Stimulated activated CD4-positive, alpha-beta T cell treated with anti-CD3 and anti-CD28 coated beads, TNF-alpha, amount 100 ng/mL, for 1 hour (primary cell): ENCODE measurements at places on chromosomes 16 and 17.

DNA sequence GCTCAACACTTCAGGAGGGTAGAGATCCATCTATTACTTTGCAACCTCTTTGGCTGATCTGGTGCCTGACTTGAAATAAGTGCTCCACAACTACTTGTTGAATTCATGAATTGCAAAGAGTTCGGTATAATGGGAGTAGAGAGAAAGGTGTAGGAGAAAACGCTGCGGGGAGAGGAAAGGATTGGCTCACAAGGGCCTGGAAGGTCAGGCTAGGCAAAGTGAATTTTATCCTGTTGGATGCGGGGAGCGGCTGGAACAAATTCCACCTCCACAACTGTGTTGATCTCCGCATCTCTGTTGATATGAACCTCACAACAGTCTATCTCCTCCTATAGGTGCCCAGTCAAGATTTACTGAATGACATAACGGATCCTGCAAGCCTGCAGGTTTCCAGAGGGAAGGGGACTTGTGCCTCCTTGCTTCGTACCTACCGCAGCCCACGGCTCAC, 684 bp downstream of the SLX4 start:
- no peak for DNase-seq

DNA sequence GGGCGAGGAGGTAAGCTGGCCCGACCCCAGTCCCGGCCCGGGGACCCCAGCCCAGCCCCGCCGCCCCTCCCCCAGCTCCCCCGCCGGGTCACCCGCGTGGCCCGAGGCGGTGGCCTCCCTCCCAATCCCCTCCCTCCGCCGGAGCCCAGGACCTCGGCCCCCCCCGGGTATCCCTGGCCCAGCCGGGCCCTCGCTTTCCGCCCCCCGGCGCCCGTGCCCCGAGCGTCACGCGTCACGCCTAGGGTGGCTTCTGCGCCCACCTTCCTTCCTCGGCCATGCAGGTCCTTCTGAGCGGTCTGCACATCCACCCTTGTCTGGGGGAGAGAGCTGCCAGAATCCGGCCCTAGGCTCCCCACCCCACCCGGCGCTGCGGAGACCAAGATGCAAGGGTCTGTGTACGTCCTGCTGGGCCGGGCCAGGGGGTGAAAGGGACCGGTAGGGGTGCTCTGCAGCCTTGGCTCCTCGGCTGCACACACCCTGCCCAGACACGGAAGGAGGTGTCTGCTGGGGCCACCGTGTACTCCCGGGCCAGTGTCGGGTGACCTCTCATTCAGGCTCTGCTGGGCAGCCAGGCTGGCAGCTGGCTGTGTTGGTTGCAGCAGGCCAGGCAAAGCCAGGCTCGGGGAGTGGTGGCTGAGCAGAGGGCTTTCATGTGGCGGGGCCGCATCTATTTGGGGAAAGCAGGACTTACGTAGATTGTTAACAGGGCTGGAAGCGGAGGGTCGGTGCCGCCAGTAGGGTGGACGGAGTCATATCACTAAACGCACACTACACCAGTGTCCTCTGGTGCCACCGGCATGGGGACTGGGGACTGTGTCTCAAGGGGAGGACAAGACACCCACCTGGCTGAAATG, 754 bp downstream of the RAB11FIP4 start:
- no peak for DNase-seq

- no peak for DNase-seq
These were observed 32.1 kb downstream of the USP43 start for GRCh38 chr17:9677411-9677810.

DNA sequence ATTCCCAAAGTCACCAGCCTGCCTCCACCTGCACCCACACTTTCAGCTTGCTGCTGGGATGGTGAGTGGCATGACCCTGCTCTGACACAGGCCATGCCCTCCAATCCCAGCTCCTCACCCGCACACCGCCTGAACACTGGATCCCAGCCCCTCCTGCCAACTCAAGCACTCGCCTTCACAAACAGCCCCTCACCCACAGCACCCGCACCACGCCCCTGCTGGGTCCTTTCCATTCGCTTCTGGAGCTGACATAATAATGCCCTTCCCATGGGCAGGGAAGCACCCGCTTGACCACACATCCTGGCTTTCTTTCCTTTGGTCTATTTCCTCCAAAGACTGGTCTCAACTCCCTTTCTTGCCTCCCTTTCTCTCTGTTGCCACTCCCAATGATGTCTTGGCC, 57.6 kb downstream of the RAB11FIP4 start:
- DNase-seq = no peak

DNA sequence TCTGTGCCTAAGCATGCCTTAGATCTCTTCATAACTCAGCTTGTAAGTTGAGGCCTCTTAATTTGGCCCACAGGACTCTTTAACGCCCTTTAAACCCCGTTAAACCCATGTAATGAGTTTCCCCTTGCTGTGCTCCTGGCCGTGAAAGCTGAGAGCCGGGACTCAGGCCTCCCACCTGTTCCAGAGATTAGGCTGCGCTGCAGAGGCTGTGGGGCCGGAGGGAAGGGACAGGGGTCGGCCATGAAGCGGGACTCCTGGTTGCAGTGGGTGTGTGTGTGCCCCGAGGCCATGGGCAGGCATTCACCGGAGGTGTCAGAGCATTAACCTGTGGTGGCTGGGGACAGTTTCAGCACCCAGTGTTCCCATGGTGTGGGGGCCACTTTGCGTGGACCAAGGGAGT, 150.8 kb upstream of the IRX3 start:
- no peak for DNase-seq

GRCh38 chr17:4087911-4088693, 54.7 kb downstream of the ZZEF1 start:
- no peak for DNase-seq

- DNase-seq = no peak
These were observed 1.2 kb downstream of the TMC6 start for GRCh38 chr17:78127239-78127887.

DNA sequence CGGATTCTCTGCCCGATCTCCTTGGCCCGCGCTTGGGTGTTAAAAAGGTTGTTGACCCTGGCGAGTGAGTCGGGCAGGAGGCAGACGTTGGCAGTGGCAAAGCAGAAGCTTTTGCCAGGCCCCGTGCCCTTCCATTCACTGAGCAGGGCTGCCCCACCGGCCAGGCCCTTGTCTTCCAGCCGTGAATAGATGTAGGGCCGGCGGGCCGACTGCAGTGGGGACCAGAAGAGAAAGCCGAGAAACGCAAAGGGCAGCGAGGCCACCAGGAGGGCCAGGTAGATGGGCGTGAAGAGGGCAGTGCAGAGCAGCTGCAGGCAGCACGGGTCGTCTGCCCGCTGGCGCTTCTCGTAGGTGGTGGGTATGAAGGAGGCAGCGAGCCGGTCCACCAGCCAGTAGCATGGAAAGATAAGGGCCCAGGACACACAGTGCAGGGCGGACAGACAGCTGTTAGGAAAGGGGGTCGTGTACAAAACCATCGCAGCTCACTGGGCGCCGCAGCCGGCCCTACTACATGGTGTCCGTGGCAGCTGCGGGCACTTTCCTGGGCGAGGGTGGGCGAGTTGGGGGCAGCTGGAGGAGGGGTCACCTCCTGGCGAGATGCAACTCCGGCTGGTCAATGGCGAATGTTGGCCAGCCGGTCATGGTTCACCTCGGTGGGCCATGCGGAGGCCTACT, 61.0 kb downstream of the PRMT7 start:
- no peak for DNase-seq

GRCh38 chr16:6837722-6838121, 494.9 kb upstream of the RBFOX1 start:
- no peak for DNase-seq

DNA sequence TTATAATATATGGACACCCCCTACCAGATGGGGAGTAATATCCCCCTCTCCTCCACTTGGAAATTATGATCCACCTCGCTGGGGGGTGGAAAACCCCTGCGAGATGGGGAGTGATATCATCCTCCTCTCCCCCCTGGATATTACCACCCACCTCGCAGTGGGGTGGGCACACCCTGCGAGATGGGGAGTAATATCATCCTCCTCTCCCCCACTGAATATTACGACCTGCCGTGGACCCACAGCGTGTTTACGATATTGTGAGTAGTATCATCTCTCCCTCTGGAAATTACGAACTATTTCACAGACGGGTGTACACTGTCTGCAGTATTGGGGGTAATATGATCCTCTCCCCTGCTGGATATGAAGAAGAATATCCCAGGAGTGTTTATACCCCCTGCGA, 228.3 kb upstream of the WSCD1 start:
- DNase-seq = no peak

GRCh38 chr17:77572065-77572601, 386.4 kb upstream of the TNRC6C start:
- DNase-seq = no peak

- no peak for DNase-seq
These were observed 35.4 kb upstream of the ABCC11 start for GRCh38 chr16:48282636-48283263.

- no peak for DNase-seq
These were observed 13.2 kb upstream of the RBFOX3 start for GRCh38 chr17:79623786-79624717.

- no peak for DNase-seq
These were observed 363.9 kb upstream of the CDH5 start for GRCh38 chr16:66002601-66003000.

GRCh38 chr17:79836972-79837887, 2.0 kb downstream of the CBX4 start:
- no peak for DNase-seq

GRCh38 chr16:55151561-55152305, 172.3 kb upstream of the IRX6 start:
- DNase-seq = no peak

GRCh38 chr17:9170853-9171252, 149.5 kb downstream of the NTN1 start:
- no peak for DNase-seq

DNA sequence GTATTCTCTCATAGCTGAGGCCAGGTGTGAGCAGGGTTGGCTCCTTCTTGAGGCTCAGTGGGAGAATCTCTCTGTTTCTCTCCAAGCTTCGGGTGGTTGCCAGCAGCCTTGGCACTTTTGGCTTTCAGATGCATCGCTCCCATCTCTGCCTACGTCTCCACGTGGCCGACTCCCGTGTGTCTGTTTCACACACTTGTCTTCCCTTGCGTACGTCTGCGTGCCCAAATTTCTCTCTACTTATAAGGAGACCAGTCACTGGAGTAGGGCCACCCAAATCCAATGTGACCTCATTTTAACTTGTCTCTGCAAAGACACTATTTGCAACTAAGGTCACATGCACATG, 14.7 kb downstream of the OSBPL7 start:
- DNase-seq = no peak

GRCh38 chr17:50518384-50519023, 10.3 kb downstream of the MYCBPAP start:
- no peak for DNase-seq

DNA sequence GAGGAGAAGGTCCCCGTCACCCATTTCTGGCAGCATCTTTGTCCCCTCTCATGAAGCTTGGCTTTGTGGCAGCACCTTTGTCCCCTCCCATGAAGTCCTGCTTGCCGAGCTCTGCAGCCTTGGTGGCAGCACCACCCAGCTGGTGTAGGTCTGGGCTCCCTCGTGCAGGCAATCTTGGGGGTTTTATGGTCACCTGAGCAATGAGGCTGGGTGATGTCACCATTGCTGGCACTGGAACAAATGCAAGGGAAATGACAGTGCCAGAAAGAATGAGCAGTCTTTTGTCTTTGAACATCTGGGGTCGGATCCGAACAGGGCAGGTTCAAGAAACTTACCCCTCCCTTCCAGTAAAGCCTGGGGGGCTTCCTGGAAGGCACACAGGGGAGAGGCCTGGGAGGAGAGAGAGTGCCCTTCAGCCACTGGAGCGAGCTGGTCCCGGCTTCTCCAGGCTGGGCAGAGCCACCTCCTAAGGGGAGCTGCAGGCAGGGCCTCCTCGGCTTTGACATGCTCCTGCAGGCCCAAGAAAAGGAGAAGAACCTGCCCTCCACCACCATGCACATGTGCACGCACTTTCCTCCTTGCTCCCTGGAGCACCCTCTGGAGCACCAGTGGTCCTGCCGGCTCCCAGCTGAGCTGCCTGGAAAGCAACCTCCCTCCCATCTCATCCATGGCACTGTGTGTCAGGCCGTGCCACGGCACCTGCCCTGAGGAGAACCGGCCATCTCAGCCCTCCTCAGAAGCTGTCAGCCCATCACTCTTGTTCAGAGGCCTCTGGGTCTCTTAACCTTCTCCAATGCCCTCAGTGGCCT, 16.0 kb downstream of the BTBD17 start:
- no peak for DNase-seq
